Left renal cortex interstitium (tissue), 4 donors: ENCODE measurements at places on chromosomes 13 and 19. TPM values are rescaled to one million over a fixed set of nuclear protein-coding genes. Genes with fewer than 3 reads are reported as not detected.

The SRRM5 gene
- 0.31 TPM for polyA plus RNA-seq

The CATSPERD gene
- not detected for polyA plus RNA-seq

The FREM2 gene
- polyA plus RNA-seq: 38.8 TPM

- no peak for DNase-seq
Measured at GRCh38 chr19:28345811-28346210, 867.1 kb downstream of the UQCRFS1 start.

DNA sequence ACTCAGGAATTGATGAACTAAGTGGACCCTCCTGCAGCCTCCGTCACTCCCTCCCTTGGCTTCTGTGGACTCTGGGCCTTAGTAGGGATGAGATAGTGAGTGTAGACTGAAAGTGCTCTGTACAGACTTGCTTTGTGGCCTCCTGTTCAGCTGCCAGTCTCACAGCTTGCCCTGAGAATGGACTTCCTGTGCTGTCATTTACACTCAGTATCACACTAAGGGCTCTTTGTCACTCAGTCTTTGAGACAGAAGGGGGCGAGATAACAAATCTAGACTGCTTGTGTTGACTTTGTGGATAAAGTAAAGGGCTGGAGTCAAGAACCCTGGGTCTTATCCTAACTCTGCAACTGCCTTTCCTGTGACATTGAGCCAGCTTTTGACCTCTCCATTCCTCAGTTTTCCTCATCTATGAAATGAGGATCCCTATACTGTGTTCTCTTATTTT is 21.0 kb upstream of the SPRY2 start:
- no peak for DNase-seq

- DNase-seq: peak; percentile 76
Measured at GRCh38 chr19:38210458-38210987, 13.5 kb downstream of the DPF1 start.

- DNase-seq: no peak
Measured at GRCh38 chr13:111325941-111326620, 5.6 kb downstream of the TEX29 start.

DNA sequence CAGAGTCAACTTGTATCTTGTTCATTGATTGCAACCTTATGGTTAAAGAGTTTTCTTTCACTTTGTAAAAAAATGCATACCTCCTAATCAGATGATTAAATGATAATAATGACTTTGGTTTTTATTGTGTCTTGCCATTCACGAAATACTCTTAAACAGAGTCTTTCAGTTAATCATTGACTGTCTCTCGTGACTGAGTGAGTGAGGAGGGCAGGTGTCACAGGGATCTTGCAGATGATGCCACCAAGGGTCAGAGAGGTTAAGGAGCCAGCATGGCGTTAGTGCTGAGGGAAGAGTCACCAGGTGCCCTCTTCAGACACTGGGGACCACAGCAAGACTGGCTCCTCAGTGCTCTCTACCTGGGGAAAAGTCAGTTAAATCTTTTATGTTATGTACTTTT is 8.0 kb downstream of the GPATCH1 start:
- no peak for DNase-seq

- no peak for DNase-seq
Measured at GRCh38 chr19:44757735-44758505, 9.4 kb downstream of the BCL3 start.

- no peak for DNase-seq
Measured at GRCh38 chr13:106500445-106500844, 35.0 kb downstream of the EFNB2 start.

DNA sequence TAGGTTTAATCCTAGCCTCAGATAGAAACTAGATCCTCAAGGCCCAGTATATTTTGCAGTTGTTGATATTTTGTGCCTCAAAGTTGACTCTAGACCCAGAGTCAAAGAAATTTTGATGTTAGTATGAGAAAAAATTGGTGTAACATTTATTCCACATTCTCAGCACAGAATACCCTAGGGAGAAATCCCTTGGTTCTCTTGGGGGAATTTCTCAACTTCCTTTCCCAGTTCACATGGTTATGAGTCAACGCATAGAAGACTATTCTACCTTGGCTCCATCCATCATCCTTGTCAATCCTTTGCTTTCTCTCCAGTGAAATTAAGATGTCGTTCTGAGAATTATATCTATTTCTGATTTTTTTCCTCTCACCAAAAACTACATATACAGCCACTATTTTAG is 145.3 kb downstream of the POSTN start:
- no peak for DNase-seq

- DNase-seq: no peak
Measured at GRCh38 chr13:73715911-73716510, 418.2 kb downstream of the KLF12 start.

DNA sequence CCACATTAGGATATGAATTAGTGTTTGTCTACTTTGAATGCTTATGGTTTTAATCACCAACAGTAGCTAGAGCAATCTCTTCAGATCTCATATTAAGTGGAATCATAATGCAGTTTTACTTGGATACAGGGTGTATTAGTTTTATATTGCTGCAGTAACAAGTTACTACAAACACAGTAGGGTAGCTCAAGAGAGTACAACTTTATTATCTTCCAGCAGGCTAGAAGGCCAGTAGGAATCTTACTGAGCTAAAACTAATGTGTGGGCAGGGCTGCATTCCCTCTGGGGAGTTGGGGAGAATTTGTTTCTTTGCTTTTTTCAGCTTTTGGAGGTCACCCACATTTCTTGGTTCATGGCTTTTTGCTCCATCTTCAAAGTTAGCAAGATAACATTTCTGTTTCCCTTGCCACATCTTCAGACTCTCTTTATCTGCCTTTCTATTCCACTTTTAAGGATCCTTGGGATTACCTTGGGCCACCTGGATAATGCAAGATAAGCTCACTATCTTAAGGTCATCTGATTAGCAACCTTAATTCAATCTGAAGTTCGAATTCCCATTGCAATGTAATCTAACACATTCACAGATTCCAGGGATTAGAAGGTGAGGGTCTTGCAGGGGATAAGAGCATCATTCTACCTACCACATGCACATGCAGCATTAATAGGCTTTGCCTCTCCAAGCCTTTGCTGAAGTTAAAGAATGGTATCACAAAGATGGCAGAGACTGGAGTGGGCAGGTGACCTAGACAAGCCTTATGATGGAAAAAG is 134.1 kb upstream of the SLC10A2 start:
- DNase-seq: no peak

GRCh38 chr13:30409886-30410704 is 12.2 kb upstream of the UBE2L5 start:
- no peak for DNase-seq

DNA sequence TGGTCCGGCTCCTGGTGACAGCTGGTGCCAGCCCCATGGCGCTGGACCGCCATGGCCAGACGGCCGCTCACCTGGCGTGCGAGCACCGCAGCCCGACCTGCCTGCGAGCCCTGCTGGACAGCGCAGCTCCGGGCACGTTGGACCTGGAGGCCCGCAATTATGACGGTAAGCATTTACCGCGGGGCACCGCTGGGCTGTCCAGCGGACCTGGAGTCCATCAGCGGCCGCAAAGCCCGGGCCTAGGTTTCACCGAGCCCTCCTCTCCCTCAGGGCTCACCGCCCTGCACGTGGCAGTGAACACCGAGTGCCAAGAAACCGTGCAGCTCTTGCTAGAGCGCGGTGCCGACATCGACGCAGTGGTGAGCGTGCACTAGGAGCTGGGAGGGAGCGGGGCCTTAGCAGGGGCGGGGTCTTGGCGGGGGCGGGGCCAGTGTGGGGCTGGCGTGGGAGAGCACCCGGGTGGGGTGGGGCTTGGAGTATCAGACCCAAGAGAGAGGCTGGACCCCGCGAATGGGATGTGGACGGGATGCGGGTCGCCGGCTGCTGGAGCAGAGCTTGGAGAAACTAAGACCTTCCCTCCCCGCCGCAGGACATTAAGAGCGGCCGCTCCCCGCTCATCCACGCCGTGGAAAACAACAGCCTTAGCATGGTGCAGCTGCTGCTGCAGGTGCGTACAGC is 8.7 kb downstream of the BCL3 start:
- DNase-seq: no peak

DNA sequence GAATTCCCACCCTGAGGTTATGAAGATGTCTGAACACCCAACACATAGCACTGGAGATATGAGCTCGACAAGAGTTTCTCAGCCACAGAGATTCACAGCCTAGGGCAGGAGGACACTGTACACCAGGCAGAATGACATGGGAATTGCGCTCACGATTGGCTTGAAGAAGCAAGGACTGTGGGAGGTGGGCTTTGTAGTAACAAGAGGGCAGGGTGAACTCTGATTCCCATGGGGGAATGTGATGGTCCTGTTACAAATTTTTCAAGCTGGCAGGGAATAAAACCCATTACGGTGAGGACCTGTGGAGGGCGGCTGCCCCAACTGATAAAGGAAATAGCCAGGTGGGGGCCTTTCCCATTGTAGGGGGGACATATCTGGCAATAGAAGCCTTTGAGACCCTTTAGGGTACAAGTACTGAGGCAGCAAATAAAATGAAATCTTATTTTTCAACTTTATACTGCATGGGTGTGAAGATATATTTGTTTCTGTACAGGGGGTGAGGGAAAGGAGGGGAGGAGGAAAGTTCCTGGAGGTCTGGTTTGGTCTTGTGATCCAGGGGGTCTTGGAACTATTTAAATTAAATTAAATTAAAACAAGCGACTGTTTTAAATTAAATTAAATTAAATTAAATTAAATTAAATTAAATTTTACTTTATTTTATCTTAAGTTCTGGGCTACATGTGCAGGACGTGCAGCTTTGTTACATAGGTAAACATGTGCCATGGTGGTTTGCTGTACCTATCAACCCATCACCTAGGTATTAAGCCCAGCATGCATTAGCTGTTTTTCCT is 7.0 kb downstream of the KLK3 start:
- DNase-seq: no peak
